Activated CD8-positive, alpha-beta T cell treated with anti-CD3 and anti-CD28 coated beads for 36 hours (primary cell): ENCODE measurements at places on chromosomes 12 and 14.
A peak's percentile ranks its signal among the peaks of the same experiment; 100 is the strongest.

DNA sequence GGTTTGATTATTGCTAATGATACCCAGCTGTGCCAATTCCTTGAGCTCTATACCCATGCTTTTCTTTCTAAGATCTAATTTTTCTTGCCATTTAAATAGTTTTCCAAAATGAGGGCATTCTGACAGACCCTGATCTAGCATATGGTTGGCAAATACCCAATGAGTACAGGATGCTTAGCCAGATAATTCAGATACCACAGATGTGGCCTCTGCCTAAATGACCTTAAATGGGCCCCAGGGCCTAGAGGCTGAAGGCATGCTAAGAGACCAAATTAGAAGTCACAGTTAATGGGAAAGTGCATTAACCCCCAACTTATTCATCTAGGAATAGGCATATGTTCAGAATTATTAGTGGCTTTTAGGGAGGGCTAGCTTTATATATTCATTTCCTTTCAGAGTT lies 122.3 kb upstream of the CNOT2 start:
- DNase-seq: no peak

GRCh38 chr12:42525444-42525843 lies 64.1 kb downstream of the PRICKLE1 start:
- DNase-seq: no peak

- DNase-seq: no peak
These were observed 126.7 kb downstream of the ESRRB start for GRCh38 chr14:76502638-76503037.

DNA sequence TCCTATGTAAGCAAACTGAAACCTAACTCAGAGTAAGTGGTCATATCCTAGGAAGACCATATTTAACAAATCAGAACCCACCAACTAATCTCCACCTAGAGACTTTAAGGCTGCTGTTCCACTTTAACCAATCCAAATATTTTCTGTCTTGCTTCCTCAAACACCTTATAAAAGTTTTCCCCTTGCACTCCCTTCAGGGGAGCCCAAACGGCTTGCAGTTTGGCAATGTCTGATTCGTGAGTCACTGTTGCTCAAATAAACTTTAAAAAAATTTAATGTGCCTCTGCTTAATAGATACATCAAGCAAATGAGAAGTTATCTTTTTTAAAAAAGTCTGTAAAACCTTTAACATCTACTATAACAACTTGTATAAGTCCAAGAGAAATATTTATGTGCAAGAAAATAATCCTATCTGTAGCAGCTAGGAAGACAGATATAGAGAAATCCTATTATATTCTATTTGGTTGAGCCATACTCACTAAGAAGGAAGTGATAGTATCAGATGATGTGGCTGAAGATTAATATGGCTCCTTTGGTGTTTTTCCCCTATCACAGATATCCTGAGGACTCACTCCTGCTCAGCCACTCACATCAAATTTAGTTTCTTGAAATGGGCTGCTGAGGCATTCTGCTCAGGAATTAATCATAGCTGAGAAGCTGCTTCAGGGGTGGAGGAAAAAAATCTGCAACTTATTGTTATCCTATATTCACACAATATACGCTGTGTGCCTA lies 65.1 kb upstream of the DUSP6 start:
- no peak for DNase-seq

GRCh38 chr12:114165921-114166320 lies 199.8 kb upstream of the RBM19 start:
- DNase-seq: no peak

GRCh38 chr12:95600567-95600966 lies 49.3 kb upstream of the USP44 start:
- no peak for DNase-seq

DNA sequence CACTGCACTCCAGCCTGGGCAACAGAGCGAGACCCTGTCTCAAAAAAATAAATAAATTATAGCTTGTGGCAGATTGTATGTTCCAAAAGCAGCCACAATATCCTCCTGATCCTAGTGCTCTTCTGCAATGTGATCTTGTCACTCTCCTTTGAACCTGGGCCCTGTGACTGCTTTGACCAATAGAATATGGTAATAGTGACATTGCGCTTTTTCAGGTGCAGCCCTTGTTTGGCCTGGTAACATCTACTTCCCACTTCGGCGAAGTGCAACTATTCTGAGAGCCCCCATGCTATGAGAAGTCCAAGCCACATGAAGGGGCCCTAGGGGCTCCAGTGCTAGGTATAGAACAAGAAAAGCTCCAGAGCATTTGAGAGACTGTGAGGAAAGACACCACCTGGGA lies 31.1 kb upstream of the DENND5B start:
- DNase-seq: no peak

GRCh38 chr12:109500406-109501185 lies 23.2 kb downstream of the UBE3B start:
- DNase-seq: no peak

- no peak for DNase-seq
These were observed 26.9 kb downstream of the FBXW8 start for GRCh38 chr12:116937640-116938039.

DNA sequence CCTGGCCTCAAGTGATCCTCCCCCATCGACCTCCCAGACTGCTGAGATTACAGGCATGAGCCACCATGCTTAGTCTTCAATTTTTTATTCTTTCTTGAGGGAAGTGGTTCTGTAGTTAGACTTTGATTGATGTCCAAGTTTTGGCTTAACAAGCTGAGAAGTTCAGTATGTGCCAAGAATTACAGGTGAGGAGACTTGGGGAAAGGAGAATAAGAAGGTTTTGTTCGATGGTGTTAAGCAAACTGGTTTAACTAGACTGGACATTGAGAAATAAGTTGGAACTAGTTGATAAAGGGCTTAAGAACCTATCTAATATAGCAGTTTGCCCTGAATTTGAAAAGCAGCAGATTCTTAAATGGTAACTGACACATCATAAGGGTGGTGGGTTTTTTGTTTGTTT lies 32.6 kb upstream of the PLEKHD1 start:
- no peak for DNase-seq

DNA sequence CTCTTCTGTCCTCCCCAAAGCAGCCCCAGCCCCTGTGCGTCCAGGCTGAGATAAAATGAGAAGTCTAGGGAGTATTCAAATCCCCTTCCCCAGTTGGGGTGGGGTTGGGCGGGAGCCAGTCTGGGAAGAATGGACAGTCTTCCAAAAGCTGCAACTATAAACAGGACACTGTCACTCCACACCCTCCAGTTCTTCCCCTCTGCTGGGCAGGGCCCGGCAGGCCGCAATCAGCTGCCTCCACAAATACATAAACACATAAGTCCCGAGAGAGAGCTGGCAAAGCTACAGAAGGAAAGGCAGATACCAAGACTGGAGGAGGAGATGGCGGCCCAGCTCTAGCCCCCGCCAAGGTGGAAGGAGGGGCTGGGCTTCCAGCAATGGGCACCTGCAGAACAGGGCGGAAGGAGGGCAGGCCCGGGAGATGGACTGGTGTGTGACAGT lies 12.7 kb downstream of the LTBP2 start:
- no peak for DNase-seq

DNA sequence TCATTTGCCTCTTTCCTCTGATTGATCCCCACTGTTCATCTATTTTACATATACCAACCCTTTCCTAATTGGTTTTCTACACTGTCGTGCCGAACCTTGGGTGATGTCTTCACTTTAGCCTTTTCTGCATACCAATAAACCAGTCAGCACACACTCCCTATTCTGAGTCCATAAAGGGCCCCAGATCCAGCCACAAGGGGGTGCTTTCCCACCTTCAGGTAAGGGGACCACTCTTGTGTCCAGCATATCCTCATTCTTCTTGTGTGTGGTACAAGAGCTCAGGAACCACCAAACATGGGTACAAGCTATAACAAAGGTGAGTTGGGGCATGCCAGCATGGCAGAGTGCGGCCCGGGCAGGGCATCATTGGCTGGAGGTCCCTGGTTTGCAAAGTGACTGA lies 859.8 kb downstream of the FSCB start:
- peak; percentile 7 for DNase-seq

DNA sequence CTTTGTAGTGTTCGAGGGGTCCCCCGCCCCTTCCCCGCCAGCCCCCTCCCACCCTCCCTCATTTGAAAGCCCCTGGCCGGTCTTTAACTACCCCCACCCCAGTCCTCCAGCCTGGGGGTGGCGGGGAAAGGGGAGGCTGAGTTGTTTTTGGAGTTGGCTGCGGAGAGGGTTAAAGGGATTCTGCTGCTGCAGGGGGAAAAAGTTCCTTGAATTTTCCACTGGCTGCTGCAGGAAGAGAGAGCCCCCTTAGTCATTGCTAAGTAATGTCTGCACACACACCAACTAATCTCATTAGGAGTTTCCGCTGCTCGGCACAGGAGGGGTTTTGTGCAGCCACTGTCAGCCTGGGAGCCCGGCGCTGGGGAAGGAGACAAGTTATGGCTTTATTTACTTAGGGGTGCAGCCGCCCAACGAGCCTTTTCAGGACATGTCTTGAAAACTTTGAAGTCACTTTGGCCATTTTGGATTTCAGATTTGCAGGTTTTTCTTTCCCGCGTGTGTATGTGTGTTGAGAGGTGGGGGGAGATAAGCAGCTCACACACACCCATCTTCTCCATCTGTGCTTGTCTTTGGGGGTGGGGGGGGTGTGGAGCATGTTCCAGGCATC lies 1.8 kb downstream of the ELK3 start:
- peak; percentile 72 for DNase-seq

GRCh38 chr14:30559638-30560091 lies 707 bp downstream of the G2E3 start:
- DNase-seq: peak; percentile 32

- DNase-seq: no peak
These were observed 52.6 kb upstream of the GPATCH2L start for GRCh38 chr14:76098916-76099675.

GRCh38 chr14:40656311-40656710 lies 950.4 kb upstream of the LRFN5 start:
- no peak for DNase-seq

DNA sequence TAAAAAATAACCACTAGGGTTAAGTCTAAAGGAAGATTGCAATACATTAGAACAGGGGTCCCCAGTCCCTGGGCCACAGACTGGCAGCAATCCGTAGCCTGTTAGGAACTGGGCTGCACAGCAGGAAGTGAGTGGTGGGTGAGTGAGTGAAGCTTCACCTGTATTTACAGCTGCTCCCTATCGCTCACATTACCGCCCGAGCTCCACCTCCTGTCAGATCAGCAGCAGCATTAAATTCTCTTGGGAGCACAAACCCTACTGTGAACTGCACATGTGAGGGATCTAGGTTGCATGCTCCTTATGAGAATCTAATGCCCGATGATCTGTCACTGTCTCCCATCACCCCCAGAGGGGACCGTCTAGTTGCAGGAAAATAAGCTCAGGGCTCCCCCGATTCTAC lies 15.5 kb downstream of the ADGRD1 start:
- no peak for DNase-seq

GRCh38 chr12:29463198-29463597 lies 34.3 kb downstream of the OVCH1 start:
- no peak for DNase-seq

DNA sequence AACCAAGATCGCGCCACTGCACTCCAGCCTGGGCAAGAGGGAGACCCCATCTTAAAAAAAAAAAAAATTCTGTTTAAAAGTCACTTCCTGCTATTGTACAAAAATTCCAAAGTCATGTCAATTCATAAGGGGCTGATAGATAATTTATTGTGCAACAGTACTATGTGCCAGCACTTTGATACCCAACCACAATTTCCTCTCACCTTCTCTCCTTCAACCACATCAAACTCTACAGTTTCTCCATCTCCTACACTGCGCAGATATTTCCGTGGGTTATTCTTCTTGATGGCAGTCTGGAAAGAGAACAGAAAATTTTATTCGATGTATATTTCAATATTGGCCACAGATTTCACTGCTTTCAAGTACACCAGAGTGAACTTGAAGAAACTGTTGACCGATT lies 7.6 kb downstream of the YBX3 start:
- no peak for DNase-seq

- no peak for DNase-seq
These were observed 12.5 kb upstream of the RABGGTA start for GRCh38 chr14:24283796-24284460.

- DNase-seq: no peak
These were observed 86.2 kb upstream of the PLXNC1 start for GRCh38 chr12:94062194-94062593.

DNA sequence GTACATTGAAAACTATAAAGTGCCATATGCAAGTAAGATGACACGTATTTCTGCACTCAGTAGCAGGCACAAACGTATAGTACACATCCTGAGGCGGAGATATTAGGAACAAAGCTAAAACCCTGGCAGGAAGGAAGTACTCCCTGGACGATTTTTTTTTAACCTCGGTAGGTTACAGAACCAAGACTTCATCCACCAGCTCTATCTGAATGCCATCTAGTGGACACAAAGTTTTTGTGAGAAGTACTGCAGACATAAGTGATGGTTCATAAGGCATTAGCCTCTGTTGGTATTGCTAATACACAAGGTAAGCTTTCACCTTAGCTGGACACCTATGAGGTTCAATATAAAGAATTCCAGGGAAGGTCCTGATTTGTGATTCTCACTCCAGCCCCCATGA lies 83.0 kb upstream of the CCDC196 start:
- no peak for DNase-seq

- no peak for DNase-seq
These were observed 8.8 kb upstream of the PEX5 start for GRCh38 chr12:7180685-7181084.

DNA sequence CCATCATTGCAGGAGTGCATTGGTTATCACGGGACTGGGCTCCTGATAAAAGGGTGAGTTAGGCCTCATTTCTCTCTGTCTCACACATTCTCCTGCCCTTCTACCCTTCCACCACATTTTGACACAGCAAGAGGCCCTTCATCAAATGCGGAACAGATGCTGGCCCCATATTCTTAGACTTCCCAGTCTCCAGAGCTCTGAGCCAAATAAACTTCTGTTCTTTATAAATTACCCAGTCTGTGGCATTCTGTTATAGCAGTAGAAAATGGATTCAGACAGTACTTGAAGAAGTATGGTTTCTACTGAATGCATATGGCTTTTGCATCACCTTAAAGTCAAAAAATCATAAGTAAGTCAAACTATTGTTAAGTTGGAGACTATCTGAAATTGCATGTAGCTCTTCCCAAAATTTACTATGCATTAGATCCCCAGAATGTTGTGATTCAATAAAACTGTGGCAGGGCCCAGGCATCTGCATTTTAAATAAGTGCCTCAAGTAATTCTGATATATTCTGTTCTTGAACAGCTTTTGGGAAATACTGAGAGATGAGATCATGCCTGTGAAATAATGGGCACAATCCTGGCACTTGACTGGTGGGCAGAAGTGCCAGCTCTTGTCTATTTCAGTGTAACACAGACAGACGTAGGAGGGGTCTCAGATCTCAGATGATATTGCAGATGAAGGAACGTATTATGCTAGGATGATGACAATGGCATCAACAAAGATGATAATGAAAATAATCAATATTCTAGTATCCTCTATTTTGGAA lies 68.2 kb downstream of the E2F7 start:
- DNase-seq: no peak

DNA sequence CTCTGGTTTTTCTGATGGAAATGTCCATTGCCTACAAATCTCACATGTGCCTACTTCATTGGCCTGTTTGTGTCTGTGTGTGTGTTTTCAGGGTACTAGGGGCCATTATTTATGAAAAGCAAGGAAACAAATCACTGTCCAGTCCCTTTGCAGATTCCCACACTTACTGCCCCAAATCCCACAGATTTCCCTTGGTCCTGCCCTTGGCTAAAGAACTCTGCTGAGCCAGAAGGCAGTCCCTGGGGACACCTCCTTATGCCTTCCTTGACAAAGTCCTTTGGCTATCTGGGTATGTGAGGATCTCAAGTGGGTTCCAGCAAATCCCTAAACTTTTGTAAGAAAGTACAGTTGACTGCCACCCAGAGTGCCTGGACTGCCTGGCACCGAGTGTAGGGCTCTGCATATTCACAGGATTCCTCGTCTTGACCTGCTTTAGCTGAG lies 388.1 kb downstream of the BCAT1 start:
- no peak for DNase-seq
